Temporal lobe (tissue), 4 donors: ENCODE measurements at places on chromosomes 13 and 19. TPM values are rescaled to one million over a fixed set of nuclear protein-coding genes. Genes with fewer than 3 reads are reported as not detected.

UHRF1 gene
- 4.7 TPM for total RNA-seq

IQCN gene
- 0.49 TPM for total RNA-seq

DKKL1 gene
- not detected for total RNA-seq

HSD17B14 gene
- 1.7 TPM for total RNA-seq

S1PR2 gene
- 2.5 TPM for total RNA-seq

CEACAM4 gene
- not detected for total RNA-seq

CDX2 gene
- total RNA-seq: not detected

HSH2D gene
- under 0.01 TPM for total RNA-seq

CYP4F8 gene
- total RNA-seq: not detected

SWSAP1 gene
- total RNA-seq: 0.25 TPM

VSTM1 gene
- not detected for total RNA-seq
